Vagina (tissue), 2 donors: ENCODE measurements at places on chromosomes 16 and 17.

DNA sequence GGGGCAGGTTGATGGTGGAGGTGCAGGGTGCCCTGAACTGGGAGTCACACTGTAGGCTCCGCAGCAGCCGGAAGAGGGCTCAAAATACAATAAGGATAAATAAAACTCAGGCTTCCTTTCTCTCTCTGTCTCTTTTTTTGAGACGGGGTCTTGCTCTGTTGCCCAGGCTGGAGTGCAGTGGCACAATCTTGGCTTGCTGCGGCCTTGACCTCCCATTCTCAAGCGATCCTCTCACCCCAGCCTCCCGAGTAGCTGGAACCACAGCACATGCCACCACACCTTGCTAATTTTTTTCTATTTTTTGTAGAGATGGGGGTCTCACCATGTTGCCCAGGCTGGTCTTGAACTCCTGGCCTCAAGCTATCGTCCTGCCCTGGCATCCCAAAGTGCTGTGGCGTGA, 32.9 kb upstream of the NPTX1 start:
- no peak for DNase-seq

DNA sequence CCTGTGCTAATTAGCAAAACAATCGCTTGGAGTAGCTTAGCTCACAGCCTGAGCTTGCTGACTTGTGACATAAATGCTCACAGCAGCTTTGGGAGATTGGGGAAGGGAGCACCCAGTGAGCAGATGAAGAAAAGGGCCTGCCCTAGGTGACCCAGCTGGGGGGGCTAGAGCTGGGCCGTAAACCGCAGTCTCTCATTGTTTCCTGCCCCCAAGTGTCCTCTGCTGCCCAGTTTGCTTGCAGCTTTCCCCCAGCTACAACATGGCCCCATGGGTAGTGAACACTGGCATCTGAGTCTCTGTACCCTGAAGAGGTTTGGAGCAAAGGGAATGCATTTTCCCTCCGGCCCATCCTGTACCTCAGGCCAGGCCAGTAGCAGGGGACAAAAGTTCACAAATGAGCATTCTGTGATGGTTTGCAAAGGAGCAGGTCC, 349.4 kb downstream of the SLC39A11 start:
- DNase-seq: no peak

DNA sequence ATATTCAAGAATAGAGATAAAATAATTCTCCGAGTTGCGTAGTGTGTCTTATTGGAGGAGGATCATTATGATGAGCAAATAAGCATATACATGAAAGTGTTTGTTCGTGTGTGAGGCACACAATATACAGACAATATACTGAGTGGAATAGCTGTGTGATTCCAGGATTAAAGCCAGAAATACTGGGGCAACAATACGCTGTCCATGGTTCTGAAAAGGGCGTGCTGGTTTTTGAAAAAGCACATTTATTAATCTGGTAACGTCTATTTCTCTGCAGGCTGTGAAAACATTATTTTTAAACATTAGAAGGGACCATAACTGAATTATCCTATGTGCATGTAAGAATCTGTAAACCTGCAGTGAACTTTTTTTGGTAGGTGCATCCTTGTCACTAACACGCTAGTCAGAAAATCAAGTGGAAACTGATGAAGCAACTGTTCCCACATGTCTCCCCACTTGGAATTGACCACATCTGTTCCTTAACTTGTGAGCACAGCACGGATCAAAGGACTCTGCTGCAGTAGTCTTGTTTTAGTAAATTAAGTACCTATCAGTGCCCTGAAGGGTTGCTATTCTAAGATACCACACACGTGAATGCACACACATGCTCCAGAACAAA, 346.0 kb downstream of the GRIN2A start:
- no peak for DNase-seq

DNA sequence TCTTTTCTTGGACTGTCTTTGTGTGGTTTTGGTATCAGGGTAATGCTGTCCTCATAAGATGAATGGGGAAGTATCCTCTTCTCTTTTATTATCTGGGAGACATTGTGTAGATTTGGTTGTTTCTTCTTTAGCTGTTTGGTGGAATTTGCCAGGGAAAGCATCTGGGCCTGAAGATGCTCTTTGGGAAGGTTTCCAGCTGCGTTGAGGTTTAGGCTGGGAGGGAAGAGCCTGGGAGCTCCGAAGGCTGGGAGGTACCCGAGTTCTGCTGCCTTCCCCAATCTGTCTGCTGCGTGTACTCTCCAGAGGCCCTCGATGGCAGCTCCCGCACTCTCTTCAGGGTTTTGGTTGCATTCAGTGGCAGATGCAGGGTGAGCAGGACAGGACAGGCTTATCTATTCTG, 25.6 kb upstream of the CRISPLD2 start:
- no peak for DNase-seq

GRCh38 chr17:4945176-4945943, 3.0 kb downstream of the PFN1 start:
- no peak for DNase-seq

DNA sequence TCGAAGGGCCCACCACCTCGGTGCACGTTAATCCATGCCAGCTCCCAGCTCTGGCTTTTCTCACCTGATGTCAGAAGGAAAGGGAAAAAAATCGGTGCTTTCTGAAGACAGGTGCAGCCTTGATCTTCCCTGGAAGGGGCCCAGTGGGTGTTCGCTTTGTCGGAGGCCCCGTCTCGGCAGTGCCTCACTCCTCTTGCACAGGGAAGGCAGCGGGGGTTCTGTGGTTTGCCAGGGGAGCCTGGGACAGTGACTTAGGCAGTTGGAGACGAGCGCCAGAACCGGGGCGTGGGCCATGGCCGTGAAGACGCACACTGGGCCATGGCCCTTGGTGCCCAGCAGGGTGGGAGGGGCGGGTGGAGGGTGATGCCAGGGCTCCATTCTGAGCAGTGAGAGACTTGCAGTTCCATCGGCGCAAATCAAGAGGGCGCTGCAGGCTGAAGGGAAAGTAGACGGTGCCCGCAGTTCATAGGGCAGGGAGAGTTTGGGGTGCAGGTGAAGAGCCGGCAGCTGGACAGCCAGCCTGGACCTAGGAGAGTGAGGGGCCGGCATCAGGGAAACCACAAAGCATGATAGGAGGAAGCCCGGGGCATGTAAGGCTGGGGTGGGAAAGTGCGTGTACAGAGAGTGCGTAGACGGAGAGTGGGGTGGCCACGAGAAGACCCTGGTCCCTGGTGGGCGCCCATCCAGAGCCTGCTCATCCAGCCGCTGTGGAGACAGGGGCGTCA, 101.3 kb upstream of the CHMP6 start:
- DNase-seq: no peak

DNA sequence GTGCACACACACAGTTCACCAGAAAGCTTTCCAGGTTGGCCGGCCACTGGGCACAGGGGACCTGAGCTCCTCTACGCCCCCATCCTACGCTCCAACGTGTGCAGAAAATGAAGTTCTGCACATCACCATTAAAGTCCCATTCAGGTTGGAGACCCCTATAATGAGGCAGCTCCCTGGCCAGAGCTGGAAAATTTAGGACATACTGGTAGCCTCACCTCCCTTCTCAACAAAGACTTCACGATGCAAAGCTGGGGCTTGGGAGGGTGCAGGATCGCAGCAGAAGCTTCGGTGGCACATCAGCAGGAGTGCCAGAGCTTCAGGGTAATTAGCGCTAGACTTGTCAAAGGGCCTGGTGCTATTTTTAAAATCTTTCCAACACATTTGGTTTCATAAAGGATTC, 15.4 kb upstream of the CALB2 start:
- peak; percentile 34 for DNase-seq

DNA sequence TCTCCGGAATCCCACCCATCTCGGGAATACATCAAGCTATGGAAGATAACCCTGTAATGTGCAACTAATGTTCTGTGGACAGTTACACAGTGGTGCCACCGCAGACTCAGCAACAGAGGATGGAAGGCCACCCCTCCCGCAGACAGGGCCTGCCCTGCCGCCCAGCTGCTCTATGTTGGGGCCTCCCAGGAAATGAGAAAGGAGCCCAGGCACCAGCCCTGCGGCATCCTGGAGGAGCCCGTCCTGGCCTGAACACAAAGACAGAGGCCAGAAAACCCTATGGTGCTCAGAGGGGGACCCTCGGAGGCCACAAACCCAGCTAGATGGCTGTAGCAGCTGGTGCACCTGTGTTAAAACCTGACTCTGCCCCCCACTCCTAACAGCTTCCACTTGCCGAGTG, 216.1 kb upstream of the RPL38 start:
- DNase-seq: no peak

DNA sequence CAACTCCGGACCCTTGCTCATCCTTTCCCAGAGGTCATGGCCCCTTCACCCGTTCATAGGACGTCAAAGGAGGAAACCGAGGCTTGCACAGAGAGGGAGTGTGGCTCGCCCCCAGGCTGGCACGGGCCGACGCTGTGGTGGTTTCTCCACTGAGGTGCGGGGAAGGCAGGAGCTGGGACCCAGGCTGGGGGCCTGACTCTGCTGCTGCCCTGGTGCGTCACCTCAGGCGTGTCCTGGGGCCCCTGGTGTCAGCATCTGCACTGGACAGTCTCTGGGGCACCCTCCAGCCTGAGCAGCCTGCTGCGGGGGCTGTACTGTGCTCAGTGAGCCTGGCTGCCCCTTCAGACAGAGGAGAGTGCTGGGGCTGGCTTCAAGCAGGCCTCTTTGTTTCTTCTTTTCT, 7.4 kb downstream of the MAP2K3 start:
- DNase-seq: no peak

DNA sequence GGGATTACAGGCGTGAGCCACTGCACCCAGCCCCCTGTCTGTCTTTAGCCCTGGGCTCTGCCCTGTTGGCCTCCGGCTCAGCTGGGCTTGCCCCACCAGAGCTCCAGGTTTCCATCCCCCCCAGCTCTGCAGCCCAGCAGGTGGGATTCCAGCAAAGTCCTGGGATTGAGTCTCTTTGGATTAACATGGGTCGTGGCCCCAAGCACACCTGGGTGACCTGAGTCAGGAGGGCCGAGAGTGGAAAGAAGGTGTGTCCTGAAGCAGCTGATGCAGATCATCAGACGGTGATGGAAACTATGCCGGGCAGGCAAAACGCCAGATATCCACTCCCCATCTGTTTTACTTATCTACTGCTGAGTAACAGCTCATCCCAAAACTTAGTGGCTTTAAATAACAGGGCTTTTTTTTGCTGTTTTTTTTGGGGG, 72.5 kb downstream of the KNOP1 start:
- no peak for DNase-seq

- DNase-seq: no peak
Observed at GRCh38 chr17:335691-336090, 16.9 kb downstream of the RPH3AL start.

GRCh38 chr16:16092925-16093627, 130.2 kb downstream of the ABCC6 start:
- DNase-seq: no peak

DNA sequence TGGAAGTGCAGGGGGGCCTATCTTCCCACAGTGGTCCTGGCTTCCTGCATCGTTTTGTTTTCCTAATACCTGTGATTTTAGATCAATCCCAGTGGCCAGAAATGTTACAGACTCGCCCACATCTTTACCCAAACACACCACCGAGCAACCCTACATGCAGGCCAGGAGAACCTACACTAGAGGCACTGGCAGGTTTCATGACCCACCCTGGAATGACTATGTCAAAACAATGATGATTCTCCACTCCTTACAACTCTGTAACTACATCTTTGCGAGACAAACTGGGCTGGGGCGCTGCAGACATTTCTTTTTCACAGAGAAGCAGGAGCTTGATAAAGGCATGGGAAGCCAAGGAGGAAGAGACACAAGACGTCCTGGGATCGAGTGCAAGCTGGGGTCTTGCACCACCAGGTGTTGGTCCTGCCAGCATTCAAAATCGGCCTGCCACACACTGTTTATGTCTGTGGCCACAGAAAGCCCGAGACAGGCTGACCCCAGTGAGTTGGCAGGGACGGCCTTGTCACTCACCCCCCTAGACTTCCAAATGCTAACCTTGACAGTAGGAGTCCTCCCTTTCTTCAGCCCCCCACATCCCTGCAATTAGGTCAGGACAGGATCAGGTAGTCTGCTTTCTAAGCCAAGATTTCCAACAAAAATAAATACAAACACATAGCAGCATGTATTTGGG, 32.5 kb downstream of the UBE2O start:
- no peak for DNase-seq

GRCh38 chr17:73814075-73814474, 169.8 kb upstream of the SDK2 start:
- no peak for DNase-seq
